ENCODE measurements at places on chromosomes 6 and 20. TPM values are rescaled to one million over a fixed set of nuclear protein-coding genes. Genes with fewer than 3 reads are reported as not detected.

Gene HLA-DQB1
- not detected for total RNA-seq

DNA sequence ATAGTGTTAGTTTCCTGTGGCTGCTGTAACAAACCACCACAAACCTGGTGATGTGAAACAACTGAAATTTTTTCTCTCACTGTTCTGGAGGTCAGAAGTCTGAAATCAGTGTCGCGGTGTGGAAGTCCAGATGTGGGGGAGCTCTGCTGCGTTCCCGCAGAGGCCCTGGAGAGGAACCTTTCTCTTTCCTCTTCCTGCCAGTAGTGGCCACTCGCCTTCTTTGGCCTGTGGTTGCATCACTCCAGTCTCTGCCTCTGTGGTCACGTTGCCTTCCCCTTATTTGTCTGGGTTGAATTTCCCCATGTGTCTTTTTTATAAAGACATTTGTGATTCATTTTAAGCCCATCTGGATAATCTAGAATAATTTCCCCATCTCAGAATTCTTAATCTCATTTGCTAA lies 295.5 kb upstream of the FLRT3 start:
- DNase-seq = no peak

- no peak for DNase-seq
Measured at GRCh38 chr6:67501755-67502154, 1133.3 kb upstream of the ADGRB3 start.

Gene CLVS2
- total RNA-seq = not detected

DNA sequence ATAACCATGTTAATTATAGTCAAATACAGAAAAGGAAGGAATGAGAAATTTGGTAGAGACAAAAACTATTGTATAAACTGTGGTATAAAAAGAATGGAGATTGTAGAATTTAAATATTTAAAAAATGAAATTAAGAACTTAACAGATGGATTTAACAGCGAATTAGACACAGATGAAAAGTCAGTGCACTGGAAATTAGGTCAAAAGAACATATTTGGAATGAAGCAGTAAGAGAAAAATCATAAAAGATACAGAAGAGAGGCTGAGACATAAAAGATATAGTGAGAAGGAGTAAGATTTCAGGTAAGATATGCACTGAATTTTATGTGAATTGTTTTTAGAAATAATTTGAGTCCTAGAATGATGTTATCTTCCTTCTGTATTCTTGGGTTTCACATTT lies 14.0 kb downstream of the TSPYL4 start:
- no peak for DNase-seq

DNA sequence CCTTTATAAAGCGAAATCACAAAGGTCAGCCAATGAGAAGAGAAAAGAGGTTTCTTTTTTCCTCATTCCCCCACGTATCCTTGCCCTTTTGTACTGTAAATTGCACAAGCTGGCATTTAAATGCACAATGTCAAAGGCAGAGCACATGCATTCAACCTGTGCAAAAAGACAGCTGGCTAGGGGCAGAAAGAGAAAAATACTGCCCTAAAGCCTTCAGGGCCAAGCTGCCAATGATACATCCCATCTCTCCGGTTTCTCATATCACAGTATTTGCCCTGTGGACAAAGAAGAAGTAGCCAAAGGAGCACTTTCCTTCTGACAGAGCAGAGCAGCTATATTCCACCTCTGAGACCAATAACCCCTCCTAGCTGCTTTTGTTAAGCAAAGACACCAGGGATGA lies 219.2 kb downstream of the TRDN start:
- no peak for DNase-seq

Gene POU5F1
- not detected for total RNA-seq

- DNase-seq = no peak
Measured at GRCh38 chr6:138560130-138560860, 61.0 kb upstream of the NHSL1 start.

Gene HUS1B
- total RNA-seq = 0.79 TPM

Gene SPDEF
- total RNA-seq = not detected
